ENCODE measurements at places on chromosomes 16 and 17.

- DNase-seq, result no peak
Measured at GRCh38 chr16:31361201-31362110, 6.5 kb downstream of the ITGAX start.

DNA sequence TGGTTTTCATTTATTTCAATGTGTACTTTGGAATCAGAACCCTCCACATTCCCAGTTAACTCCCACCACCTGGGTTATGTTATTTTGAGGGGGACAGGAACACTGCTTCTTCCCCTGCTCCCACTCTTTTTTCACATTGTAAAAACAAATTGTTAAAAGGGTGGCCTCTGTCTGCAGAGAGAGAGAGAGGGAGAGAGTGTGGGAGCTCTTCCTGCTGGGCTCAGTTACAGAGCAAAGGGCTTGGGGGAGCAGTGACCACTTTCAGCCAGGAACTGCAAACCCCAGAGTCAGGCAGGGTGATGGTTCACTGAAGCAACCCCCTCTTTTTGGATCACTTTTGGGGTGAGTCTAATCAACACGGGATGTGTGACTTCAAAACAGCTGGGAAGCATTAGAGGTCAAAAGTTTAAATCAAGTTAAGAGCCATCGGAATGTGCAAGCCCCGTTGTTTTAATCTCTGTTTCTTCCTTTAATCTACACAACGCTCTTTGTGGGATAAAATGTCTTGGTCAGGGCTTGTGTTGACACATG is 577.0 kb upstream of the CDH11 start:
- no peak for DNase-seq

GRCh38 chr16:65817799-65818198 is 548.7 kb upstream of the CDH5 start:
- no peak for DNase-seq

- DNase-seq, result no peak
Measured at GRCh38 chr17:63972796-63973195, at the start of gene SCN4A. Gene SCN4A (minus strand): TSS chr17:63972918. CDS start chr17:63972841, 77 bp downstream.

- no peak for DNase-seq
Measured at GRCh38 chr17:49229805-49230600, 584 bp downstream of the PHOSPHO1 start.

All from naive B cell (primary cell).